ENCODE measurements at places on chromosomes 6 and 20.

DNA sequence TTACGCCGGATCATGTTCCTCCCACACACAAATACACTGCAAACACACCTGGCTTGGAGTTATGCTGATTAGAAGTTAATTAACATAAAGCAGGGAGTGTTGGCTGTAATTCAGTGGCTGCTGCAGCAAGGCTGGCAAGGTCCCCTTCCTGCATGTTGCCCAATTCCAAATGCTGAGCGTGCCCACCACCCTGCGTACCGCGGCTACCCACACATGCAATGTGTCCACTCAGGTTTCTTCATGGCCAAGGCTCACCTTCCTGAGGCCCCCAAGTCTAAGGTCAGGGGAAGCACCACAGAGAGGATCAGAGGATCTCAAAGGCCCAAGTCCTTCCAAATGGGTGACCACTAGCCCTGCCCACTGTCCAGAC, 11.6 kb upstream of the PRND start:
- no peak for DNase-seq

DNA sequence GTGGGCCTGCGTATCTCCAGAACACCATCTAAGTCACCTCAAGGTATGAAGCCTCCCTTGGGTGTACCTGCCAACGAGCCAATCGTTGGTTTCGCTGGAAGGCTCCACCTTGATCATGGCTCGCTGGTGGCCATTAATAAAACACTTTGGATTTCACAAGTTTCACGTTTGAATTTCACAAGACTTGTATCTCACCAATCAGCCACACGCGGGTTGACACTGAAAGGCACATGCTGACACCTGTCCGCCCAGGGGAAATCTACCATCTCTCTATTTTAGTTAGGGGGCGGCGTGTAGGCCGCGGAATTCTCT, 586 bp upstream of the HMGA1 start:
- DNase-seq = no peak

DNA sequence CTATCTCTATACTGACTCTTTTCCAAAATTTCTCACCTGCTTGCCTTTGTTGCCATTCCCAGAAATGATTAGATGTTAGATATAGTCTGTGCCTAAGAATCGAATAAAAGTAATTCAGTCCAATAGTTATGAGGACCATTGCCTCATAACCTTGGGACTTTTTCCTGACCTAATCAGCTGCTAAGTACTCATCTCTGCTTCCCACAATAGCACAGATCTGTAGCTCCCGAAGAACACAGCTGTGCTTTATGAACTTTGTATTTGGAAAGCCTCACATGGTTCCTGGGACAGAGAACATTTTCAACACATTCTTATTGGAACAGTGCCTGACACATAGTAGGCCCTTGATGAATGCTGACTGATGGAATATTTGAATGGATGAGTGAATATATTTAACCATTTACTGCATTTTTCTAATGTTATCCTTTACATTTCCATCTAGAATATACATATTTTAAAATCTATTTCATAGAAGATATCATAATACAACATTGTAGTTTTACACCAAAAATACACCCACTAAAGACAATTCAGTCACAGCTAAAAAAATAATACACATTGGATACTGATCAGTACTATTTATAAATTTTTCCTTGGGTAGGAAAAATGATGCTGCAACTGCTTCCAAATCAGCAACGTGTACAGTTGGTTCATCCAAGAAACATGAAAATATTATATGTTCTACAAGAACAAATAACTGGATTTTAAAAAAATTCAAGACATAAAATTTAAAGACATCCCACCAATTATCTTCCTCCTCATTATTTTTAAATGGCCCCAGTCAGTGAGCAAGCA, 53.9 kb downstream of the HS3ST5 start:
- no peak for DNase-seq

- no peak for DNase-seq
Observed at GRCh38 chr6:88004707-88005106, 42.9 kb upstream of the SPACA1 start.

DNA sequence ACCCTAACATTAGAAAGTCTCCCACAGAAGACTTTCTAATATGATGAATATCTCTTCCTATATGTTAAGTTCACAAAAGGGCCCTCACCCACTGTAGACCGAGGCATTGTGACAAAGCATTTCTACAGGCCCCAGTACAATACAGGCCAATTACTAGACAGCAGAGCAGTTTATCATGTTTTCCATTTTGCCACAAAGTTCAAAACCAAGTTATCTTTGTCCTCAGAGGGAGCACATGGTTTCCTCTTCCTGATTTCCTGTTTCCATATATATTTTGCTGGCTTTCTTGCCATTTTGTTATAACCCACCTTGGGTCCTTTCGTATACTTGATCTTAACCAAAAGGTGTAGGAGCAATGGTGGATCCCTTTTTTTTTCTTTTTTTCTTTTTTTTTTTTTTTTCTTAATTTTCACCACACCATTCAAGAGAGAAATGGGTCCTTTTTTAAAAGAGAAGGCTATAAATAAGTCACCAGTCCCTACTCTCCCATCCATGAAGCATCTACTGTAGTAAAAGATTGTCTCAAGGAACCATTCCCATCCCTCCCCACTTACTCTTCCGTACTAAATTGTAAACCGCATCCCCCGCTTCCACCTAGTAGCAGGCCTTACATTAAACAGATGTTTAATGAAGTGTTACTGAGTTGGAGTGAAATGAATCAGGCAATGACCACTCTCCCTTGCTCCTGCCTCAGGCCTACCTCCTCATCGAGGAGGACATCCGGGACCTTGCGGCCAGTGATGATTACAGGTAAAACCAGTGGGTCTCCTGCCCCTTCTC, 2.1 kb upstream of the UBE2C start:
- DNase-seq = no peak

- DNase-seq = no peak
Observed at GRCh38 chr20:3446779-3447178, 24.0 kb upstream of the ATRN start.
